Stimulated activated CD4-positive, alpha-beta T cell treated with anti-CD3 and anti-CD28 coated beads, Interleukin-1b, Interleukin-23, amount 100 ng/mL, for 1 hour (primary cell): ENCODE measurements at places on chromosomes 1 and 21.

GRCh38 chr21:16928439-16928838, 584.4 kb upstream of the CXADR start:
- no peak for DNase-seq

DNA sequence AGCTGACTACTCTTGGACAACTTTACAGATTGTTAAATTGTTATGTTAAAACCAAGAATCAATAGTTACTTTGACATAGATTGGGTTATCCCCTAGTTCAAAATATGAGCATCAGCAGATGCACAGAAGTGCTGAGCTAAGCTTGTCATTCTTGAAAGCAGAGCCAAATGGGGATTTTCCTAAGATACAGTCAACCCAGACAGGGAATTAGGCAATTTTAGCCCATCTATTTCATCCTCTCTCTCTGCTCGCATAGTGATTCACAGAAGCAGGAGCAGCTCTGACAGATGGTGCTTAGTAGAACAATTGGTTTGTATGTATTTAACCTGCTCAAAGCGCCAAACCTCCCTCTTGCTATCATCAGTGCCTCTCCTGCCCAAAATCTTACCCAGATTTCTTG, 27.9 kb upstream of the PRRC2C start:
- DNase-seq, result no peak

DNA sequence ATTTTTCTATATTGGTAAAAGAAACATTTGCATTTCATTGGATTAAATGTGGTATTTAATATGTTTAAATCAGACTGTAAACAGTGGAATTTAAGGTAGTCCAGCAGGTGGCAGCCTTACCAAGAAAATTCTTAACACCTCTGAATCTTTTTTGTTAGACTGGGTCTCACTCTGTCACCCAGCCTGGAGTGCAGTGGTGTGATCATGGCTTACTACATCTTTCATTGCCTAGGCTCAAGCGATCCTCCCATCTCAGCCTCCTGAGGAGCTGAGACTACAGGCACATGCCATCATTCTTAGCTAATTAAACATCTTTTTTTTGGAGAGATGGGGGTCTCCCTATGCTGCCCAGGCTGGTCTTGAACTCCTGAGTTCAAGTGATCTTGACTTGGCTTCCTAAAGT, 98.8 kb downstream of the RABGAP1L start:
- DNase-seq, result peak; percentile 9

DNA sequence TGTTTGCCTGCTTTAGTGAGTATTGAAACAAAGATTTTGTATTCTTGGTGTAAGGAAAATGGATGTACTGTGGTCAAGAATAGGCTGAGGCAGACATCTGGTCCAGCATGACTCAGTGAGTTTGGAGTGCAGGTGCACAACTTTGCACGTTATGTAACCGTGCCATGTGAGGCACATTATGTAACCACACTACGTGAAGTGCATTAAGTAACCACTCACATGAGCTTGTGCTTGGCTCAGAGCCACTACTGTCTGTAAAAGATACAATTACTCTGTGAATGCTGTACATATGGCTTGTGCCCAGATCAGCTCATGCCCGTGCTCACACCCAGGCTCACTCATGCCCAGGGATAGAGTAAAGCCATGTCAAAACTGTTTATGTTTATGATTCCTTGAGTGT, 216.8 kb downstream of the CTH start:
- DNase-seq, result no peak

DNA sequence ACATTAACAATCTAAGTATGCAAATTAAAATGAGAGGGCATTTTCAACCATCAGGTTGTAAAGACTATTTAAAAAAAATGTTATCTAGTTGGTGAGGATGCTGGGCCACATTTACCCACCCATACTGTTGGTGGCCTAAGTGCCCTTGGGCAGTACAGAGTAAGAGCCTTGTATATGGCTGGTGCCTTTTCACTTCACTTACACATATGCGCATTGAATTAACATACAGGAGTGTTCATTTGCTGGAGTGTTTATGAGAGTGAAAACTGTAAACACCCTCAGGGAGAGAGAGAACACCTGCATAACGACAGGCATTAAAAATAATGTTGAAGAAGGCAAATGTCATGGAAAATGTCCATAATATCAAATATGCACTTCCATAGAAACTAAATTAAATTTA, 427.1 kb downstream of the PCP4 start:
- DNase-seq, result no peak
